CD4-positive, alpha-beta T cell treated with Interleukin-1 beta for 1 hour (primary cell): ENCODE measurements at places on chromosomes 2 and 18.

DNA sequence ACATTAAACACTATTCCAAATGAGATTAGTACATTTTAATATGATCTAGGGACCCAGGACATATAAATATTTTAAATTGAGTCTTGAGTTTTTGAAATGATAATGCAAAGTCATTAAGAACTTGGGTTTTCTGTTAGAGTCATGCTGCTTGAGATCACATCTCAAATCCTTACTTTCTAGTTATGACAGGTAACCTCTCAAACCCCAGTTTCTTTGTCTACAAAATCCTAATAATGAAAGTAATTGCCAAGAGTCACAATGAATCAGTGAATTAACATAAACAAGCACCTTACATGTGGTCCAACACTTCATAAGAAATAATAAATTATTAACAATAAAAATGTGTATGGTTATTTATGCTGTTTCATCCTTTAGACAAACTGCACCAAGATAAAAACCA lies 607.6 kb downstream of the LRP1B start:
- no peak for DNase-seq

DNA sequence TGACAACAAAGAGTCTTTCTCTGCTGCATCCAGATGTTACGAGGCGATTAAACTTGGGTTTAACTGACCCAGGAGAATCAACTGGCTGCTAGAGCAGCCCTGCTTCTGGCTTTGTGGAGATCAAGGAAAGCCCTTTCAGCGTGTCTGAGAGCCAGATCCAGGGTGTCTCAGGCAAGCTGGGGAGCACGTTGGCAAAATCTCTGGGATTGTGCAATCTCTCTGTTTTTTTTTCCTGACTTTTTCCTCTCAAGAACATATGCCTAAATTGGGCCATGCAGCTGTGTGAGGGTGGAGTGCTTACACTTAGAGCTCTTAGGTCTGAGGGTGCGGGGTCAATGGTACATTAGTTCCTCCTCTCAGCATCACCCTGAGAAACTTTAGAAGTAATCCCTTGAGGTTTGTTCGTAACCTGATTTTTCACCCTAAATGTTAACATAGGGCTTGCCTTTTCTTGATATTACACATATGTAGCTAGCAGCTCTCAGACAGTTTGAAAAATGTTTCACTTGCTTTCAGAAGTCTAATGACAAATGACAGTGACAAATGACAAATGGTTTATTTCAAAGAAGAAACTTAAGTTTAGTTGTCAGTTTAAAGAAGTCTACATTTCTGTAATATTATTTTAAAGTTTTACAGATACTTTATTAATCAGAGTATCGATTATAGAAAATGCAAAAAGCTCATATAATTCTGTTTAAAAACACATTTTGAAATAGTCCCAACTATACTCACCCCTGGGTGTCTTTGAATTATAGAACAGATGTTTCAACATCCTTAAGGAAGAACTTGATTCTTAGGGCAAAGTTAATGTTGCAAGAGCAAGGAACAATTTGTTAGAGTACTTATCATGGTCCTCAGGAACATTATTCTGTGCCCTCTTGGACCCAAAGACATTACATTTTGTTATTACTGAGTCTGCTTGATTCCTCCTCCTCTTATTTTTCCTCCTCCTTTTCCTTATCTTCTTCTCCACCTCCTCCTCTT lies 38.4 kb upstream of the ZSWIM2 start:
- DNase-seq, result no peak

- DNase-seq, result no peak
Observed at GRCh38 chr18:61464551-61465142, 131.4 kb downstream of the CDH20 start.

DNA sequence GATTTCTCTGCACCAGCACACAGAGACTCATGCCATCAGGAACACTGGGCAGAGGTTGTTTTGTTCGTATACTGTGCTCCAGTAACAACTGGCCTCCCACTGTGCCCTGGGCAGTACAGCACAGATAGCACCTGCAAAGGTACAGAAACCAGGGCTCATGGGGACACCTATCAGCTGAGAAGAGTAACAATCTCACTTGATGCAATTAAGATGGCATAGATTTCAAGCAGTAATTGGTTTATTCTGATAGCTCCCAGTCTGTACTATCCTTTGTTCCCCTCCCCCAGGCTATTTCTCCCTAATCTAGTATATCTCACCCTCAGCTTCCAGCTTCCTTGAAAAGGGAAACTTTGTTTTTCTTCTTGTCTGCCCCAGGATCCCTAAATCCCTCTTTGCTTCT lies 343.9 kb upstream of the MMADHC start:
- DNase-seq, result no peak

DNA sequence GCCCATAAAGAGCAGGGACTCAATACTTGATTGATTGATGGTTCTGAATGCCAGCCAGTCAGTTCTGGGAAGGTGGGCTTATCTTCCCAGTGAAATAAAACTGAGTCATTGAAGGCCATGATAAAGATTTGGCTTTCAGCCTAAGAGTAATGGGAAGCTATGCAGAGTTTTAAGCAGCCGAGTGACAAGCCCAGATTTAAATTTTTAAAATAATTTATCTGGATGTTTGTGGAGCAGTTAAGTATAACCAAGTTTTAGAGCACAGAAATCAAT lies 122.8 kb downstream of the RAPGEF4 start:
- no peak for DNase-seq

GRCh38 chr2:54572262-54572635 lies 116.1 kb downstream of the SPTBN1 start:
- peak; percentile 47 for DNase-seq

GRCh38 chr2:151842830-151843690 lies 14.8 kb upstream of the ARL5A start:
- no peak for DNase-seq

GRCh38 chr2:36982467-36982866 lies 16.1 kb upstream of the STRN start:
- DNase-seq, result no peak

DNA sequence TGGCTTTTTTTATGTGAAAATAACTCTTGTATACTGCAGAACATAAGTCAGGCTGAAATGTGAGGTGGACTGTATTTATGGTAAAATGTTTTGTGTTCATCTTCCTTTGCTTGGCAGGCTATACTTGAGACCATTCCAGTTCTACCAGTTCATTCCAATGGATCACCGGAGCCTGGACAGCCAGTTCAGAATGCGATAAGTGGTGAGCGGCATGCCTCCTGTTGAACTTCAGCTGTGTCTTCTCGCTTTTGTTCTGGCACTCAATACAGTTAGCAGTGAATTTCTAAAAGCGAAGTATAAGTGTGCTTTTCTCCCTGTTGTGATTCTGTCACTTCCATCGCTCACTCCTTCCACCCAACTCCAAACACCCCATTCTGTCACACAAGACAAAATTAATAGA lies 138.5 kb downstream of the ARHGAP28 start:
- no peak for DNase-seq

DNA sequence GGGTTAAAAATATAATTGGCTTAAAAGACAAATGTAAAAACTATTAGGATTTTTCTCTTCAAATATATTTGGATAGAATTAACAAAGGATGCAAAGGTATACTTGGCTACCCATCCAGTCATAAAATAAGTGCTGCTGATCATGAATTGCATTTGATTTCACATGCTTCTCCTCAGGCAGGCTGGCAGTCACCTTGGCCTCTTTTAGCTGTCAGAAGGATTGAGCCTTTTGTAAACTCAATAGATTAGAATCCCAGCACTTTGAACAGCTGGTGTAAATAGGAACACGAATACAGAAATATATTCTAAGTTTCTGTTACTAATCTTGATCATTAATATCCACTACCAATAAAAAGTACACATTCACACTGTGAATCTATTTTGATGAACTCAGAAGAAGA lies 169.4 kb upstream of the UNC80 start:
- no peak for DNase-seq

DNA sequence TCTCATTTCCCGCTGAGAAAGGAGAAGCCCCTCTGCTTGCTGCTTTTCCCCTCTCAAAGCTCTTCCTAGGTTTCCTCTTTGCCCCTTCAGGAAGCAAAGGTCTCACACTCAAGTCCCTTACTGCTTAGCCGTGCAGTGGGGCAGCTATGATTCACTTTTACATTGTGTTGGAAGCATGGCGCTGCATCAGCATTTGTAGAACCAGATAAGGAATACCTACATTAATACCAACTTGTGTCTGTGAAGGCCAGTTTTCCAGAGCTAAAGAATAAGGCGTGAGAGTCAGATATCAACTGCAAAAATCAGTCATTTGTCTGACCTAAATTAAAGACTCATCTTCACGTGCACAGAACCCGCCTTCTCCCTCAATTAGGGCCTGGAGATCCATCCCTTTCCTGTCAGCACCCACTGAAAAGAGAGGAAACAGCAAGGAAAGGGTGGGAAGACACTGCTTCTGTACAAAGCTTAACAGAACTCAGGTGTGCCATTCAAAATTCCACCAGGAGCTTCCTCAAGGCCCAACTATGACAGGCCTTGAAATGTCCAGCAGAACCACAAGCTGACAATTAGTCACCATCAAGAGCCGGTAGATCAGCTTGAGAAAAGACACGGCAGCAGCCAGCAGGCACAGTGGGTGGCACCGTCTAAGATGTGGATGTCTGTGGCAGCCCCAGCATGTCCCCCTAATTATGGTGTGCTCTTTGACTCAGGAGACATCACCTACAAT lies 16.1 kb upstream of the XDH start:
- no peak for DNase-seq

GRCh38 chr18:25282896-25283703 lies 68.9 kb downstream of the ZNF521 start:
- DNase-seq, result no peak
